Activated T-cell treated with anti-CD3 and anti-CD28 coated beads, Interleukin-2, amount 50 U/mL, for 1 hour (primary cell): ENCODE measurements at places on chromosomes 2 and 18.

DNA sequence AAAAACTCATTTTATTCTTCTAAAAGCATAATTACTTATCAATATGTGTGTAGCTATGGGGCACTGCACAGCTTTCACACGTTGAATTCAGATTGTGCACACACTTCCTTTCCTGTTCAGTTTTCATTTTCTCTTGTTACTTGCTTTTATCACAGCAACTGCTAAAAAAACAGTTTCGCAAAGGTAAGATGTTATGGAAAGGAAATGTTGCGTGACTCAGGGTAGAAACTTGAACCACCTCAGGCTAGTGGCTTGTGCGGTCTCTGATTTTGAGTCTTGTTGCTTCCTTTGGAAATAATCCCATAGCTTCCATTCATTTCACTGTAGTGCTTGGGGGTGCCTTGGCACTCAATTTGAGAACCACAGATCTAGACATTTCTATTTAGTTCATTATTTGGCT, 171.9 kb downstream of the FMNL2 start:
- DNase-seq, result no peak

DNA sequence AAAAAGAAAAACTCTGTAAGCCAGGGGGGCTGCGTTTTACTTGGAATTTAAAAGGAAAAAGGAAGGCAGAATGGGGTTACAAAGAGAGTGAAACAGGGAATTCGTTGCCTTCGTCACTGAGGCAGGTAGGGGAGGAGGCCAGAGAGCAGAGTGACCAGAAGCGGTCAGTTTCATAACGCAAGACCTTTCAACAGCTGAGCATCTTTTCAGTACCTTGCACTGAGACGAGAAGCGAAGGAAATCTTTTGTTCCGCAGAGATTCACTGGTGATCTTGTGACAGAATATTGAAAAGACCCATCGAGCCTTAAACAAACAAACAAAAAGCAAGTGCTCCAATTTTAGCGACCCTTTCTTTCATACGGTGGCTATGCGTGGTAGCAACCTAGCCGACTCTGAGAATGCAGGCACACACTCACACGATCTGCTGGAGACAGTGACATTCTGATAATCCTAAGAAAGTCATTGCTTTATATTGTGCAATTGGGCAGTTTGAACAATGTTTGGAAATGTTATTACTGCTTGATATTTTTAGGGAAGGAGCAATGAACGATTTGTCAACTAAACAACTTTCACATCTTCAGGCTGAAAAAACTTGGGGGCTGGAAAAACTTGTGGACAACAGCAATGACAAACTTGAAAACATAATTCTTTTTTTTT, 93.8 kb upstream of the ODC1 start:
- DNase-seq, result no peak

- no peak for DNase-seq
These were observed 35.6 kb downstream of the RAD51AP2 start for GRCh38 chr2:17482651-17483050.

DNA sequence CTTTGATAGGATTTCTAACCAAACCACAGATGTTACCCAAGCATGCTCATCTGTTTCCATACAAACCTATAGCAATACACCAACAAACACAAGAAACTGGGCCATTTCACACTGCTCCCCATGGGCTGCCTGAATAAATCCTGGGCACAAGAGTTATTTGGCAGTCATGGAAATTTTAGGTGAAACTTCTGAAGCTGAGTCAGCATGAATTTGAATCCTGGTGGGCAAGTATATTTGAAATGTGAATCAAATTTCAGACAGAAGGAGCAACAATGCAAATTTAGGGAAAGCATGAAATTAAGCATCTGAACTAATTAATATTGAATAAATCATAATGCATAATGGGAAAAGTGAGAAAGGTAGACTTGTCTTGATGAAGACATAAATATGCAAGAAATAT, 15.9 kb upstream of the TRIM43 start:
- no peak for DNase-seq

- no peak for DNase-seq
These were observed 86.8 kb upstream of the GULP1 start for GRCh38 chr2:188204824-188205223.

DNA sequence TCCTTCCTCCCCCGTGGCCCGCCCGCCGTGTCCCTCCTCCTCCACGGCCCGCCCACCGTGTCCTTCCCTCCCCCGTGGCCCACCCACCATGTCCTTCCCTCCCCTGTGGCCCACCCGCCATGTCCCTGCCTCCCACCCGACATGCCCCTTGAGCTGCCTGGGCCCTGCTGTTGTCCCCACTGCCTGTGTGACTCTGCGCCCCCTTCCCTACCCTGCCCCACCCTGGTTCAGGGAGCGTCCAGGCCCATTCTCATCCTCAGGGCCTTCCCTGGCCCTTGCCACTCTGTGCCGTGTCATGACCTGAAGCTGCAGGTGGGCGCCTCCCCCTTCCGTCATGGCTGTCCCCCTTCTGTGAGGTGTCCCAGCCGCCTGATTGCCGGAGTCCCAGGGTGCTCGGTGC, 20.7 kb downstream of the D2HGDH start:
- DNase-seq, result no peak

GRCh38 chr18:3612315-3612714, 162.3 kb downstream of the TGIF1 start:
- DNase-seq, result no peak

- no peak for DNase-seq
These were observed 265.8 kb upstream of the ID2 start for GRCh38 chr2:8416001-8416571.

DNA sequence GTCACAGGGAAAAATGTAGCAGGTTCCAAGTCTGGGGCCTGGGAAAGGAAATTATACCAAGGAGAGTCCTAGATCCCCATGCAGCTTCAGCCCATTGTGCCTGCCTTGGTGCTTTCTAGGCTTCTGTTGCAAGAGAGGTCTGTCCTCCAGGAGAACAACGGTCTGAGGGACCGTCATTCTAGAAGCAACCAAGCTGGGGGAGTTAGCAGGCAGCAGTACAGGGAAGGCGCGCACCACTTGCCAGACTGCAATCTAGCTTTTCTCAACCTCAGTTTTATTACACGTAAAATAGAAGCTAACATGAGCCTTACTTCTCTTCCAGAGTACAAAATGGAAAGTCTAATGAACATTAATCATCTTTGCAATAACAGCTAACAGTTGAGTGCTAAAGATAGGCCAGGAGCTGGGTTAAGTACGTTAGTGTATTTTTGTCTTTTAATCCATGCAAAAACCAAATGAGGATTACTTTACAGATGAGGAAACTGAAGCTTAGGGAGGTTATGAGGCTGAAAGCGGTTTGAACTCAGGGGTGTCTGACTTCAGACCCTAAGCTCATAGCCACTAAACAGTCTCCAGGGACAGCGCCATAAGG, 1.9 kb downstream of the TCF23 start:
- DNase-seq, result no peak

- DNase-seq, result no peak
These were observed 50.6 kb upstream of the NEMP2 start for GRCh38 chr2:190584980-190585661.

DNA sequence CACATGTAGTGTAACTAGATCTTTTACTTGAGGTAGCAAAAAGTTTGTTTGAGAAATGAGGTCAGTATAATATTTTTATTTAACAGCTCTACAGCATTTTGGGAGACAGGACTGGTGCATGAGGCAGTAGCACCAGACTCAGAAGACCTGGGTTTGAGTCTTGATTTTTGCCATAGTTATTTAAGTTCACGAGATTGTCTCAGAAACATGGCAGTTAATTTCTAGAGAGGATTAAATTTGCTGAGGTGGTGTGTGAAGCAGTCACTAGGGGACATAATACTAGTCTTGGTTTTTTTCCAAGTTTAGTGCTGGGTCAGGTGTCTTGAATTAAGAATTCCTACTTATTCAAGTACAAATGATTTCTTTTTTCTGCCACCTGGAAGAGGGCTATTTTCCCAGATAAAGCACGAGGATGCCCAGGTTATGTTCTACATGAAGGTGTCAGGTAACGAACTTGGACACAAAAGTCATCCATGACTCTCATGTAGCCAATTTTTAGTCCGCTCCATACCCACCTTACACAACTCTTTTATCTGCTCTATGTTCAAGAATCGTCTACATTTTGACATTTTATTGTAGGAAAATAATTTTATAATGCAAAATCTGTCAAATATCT, 1.4 kb downstream of the MARCHF7 start:
- DNase-seq, result no peak

DNA sequence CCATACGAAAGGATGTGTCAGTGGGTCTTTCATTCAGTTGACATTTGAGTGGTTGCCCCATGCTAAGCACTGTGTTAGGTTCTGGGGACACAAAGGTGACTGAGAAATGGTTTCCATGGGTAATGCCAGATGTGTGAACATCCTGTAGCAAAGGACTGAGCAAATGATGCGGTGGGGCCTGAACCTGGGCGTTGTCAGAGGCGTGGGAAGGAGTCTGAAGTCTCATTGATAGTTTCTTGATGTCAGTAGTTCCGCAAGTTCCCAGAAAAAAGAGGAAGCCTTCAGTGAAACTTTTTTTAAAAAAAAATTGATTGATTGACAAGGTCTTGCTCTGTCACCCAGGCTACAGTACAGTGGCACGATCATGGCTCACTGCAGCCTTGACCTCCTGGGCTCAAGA, 56.9 kb downstream of the LIMS1 start:
- DNase-seq, result no peak

GRCh38 chr2:30315391-30316063, 84.2 kb downstream of the LBH start:
- no peak for DNase-seq

GRCh38 chr2:121386707-121387106, 101.7 kb upstream of the TFCP2L1 start:
- DNase-seq, result no peak

GRCh38 chr2:111048856-111049768, 71.6 kb upstream of the BCL2L11 start:
- no peak for DNase-seq

GRCh38 chr2:11280713-11281112, 63.7 kb downstream of the ROCK2 start:
- no peak for DNase-seq

GRCh38 chr2:99543247-99543646, 53.4 kb upstream of the REV1 start:
- DNase-seq, result no peak

DNA sequence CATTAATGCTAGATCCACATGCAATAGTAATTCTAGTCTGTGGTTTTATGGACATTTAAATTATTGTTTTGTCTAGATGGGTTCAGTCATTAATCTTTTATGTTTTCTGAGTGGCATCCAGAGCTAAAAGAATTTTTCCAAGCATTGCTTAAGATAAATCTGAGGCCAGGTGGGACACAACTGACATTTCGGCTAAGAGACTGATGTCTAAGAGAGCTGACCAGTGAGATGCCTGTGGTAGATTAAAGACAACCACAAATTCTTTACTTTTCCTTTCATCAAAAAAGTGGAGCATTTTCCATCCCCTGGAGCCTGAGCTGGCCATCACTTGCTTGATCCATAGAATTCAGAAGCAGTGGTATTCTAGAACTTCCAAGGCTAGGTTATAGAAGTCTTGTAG, 182.2 kb downstream of the NRP2 start:
- no peak for DNase-seq

DNA sequence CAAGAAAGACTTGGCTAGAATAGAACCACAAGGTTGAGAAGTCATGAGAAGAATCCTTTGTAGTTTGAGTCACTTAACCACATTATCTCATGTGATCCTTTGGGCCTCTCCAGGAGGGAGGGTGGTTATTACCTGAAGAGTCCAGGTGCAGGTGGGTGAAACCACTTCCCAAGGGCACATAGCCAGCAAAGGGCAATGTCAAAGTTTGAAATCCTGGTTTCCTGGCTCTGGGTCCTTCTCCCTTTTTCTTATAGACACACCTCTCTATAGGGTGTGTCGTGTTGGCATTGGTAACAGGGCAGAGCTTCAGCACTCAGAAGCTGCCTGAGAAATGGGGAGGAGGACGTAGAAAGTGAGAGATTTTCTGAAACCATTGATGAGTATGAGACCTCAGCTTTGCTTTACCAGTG, 137.9 kb downstream of the MGAT5 start:
- no peak for DNase-seq

- no peak for DNase-seq
These were observed 299.4 kb downstream of the LPIN1 start for GRCh38 chr2:12045864-12046291.

DNA sequence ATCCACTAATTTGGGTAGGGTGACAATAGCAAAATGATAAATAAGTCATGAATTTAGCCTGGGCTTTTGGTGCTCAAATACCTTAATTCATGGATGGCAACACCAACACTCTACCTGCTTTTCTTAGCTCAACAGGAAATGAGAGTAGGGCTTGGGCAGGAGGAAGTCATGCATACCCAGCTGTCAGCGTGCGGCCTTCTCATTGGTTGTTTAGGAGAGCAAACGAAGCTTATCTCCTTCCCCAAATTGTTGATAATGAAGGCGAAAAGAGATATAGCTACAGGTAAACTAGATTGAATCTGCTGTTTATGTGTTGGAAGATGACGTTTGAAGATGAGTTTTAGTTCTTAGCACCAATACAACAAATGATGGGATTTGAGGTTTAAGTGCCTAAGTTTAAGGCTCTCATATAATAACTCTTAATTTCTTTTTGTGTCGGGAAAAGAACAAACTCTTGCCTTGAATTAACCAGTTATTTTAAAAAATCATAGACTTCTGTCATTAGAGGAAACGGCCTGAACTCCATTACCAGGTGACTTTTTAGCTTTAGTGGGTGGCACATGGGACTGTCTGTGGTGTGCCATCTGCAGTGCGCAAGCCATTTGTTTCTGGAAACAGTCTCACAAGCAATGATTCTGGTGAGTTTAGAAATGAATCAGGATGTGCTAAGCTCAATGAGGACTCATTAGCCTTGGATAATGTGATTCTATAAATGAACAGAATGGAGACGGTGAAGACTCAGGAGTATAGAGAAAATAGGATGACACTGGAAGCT, 19.8 kb downstream of the MAP4K4 start:
- DNase-seq, result no peak

DNA sequence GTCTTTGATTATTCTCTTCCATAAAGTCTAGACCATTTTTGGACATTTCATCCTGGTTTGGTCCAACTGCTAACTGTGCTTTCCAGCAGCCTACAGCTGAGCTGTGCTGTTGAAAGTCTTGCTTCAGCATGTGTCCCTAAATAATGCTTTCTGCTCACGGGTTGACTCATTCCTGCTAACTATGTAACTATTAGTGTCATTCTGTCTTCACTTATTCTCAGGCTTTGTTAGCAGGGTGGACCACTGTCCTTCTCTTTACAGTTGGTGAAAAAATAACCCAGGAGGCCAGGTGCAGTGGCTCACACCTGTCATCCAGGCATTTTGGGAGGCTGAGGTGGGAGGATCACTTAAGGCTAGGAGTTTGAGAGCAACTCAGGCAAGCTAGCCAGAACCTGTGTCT, 8.9 kb downstream of the ADAM23 start:
- DNase-seq, result no peak
